ENCODE measurements at places on chromosomes 2 and 18.

GRCh38 chr18:13371689-13372418 is 153.3 kb downstream of the LDLRAD4 start:
- no peak for DNase-seq

- no peak for DNase-seq
Measured at GRCh38 chr2:219291910-219292490, 12.8 kb downstream of the DNAJB2 start.

DNA sequence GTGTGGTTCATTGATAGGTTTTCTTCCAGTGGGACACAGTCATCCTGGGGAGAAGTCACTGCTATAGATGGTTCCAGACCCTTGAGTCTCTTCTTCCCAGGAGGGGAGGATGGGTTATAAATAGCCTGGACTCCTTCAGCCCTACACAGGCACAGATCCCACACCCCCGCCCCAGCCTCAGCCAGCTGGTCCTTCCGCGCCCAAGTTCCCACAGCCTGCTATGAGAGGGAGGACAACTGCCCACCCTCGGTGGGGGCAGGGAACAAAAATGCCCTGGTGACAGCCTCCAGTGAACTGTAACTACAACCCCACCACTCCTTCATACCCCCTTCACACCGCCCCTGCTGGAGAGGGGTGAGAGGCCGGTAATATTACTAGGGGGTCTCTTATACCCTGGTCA is 3.2 kb downstream of the ZBTB7C start:
- DNase-seq = no peak

DNA sequence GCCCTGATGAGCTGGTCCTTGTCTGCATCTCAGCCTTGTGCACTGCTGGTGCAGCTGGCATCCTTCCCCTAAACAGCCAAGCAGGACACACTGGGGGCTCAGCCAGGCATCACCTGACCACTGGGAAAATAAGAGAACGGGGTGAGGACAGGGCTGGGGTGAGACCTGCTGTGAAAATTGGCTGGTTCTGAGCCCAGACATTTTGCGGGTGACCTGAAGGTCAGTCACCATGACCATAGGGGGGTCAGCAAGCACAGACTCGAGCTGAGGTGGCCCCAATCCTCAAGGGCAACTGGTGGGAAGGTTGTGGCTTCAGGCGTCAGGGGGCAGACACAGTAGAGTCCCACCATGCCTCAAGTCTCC is 144.9 kb upstream of the TWIST2 start:
- DNase-seq = no peak

GRCh38 chr2:172299741-172300140 is 127.6 kb upstream of the ITGA6 start:
- no peak for DNase-seq

GRCh38 chr2:174330945-174331594 is 3.7 kb upstream of the SP9 start:
- DNase-seq = no peak

DNA sequence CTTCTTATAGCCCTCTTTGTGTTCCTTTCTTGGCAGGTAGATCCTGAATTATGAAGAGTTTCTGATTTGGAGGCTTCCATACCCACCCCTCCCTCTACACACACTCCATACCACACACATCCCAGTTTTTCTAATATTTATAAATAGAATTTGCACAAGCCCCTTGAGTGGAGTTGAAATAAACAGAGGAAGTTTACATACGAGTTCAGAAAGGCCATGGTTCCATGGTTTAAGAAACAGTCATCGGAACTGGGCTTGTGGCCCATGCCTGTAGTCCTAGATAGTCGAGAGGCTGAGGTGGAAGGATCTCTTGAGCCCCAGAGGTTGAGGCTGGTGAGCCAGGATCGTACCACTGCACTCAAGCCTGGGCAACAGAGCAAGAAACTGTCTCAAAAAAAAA is 62.7 kb upstream of the TANC1 start:
- DNase-seq = no peak

- DNase-seq = no peak
Measured at GRCh38 chr2:178756843-178757242, 50.4 kb downstream of the TTN start.

DNA sequence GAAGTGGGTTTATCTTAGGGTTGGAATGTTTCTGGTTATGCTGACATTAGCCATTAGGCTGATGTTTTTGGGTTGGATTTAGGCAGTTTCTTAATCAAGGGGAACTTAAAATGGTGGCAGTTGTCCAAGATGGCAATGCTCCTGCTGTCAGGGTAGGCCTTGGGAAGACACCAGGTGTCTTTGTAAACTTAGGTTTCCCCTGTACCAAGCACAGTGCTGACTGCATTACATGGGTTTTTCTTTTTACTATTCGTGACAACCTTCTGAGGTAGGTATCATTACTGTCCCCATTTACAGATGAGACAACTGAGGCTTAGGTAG is 528 bp upstream of the ATG16L1 start:
- no peak for DNase-seq

- DNase-seq = no peak
Measured at GRCh38 chr2:26175466-26176278, 2.8 kb downstream of the GAREM2 start.

GRCh38 chr18:62479574-62479973 is 43.3 kb upstream of the ZCCHC2 start:
- no peak for DNase-seq

DNA sequence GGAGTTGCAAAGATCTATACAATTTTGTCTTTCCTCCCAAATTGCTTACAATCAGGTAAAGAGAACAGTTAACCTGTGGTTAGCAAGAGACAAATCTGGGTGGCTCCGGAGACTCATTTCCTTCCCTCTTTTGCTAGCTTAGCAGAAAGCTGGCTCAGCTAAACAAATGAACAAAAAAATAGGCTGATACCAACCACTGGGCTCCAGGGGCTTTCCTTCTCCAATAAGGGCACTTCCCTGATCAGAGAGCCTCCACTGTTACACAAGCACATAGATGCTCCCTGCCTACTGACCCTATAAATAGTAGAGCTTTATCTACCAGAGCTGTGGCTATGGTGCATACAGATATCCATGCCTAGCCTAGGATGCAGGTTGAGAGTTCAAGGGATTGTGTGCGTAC is 90.1 kb upstream of the ARL5A start:
- no peak for DNase-seq

- no peak for DNase-seq
Measured at GRCh38 chr2:191573216-191573615, 104.7 kb upstream of the NABP1 start.

GRCh38 chr2:631741-632140 is 45.5 kb downstream of the TMEM18 start:
- DNase-seq = no peak

DNA sequence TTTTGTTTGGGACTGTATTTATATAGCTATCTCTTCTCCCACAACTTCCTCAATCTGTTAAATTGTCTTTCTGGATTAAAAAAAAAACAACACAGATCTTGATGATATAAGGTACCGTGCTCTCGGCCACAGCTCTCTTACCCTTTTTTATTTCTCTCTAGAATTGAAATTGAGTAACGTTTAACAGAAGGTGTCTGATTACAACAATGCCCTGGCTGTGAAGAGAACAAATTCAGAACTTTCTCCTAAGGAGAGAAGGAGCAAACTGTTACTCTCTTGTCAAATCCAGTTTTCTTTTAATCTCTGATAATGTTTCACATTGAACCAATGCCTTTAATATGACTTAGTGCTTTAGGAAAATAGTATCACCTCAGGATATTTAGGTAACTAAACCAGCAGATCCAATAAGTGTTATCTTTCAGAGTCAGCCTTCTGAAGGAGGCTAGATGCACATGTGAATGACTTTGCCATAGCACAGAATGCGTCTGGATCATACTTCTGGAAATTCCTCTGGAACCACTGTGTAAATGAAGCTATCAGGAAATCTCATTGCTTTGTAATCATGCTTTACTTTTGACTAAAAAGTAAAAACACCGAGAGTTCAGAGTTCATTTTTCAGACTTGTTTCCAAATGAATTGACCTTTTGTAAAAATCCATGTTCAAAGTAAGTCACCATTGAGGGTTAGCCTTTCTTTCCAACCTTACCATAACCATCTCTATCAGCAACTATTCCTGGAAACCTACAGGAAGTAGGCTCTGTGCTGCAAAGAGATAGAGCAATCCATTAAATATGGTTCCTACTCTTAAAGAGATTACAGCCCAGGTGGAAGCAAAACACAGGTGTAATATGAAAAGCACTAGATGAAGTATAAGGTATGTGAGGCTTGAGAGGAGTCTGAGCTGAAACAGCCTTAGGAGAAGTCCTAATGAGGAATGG is 147.0 kb upstream of the OSR1 start:
- DNase-seq = no peak

GRCh38 chr2:239220341-239220740 is 180.5 kb downstream of the HDAC4 start:
- no peak for DNase-seq

DNA sequence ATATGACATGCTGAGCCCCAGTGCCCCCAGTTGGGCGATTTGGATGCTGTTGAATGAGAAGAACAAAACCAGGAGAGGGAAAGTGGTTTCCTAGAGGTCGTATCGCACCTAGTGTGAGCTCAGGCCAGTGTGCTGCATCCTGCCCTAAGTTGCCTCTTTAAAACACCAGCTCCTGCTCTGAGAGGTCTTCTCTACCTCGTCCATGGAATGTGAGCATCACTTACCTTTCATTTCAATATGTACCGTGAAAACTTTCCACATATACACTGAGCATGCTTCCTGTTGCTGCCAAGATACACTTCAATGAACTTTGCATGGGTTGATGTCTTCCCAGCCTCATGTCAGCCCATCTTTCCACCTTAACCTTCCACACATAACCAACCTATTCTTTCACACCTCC is 55.6 kb downstream of the MYT1L start:
- no peak for DNase-seq

DNA sequence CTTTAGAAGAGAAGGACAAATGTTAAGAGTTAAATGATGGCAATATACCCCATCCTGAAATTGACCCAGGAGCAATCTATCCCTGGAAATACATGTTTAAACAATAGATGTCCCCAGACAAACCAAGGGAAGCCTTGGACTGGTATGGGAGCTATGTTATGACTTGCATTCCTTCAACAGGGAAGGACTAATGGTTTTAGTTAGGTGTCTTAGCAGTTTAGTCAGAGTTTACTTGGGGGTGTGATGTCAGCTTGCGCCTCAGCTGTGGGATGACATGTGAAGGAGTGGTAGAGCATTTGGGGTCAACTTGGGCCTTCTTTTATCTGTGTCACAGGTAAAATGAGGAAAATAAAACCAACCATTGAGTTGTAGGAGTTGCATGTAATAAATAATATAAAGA is 36.8 kb downstream of the SPC25 start:
- DNase-seq = no peak

- DNase-seq = no peak
Measured at GRCh38 chr2:175935289-175936181, 66.5 kb downstream of the LNPK start.

GRCh38 chr2:54076586-54076985 is 38.8 kb upstream of the ACYP2 start:
- no peak for DNase-seq

DNA sequence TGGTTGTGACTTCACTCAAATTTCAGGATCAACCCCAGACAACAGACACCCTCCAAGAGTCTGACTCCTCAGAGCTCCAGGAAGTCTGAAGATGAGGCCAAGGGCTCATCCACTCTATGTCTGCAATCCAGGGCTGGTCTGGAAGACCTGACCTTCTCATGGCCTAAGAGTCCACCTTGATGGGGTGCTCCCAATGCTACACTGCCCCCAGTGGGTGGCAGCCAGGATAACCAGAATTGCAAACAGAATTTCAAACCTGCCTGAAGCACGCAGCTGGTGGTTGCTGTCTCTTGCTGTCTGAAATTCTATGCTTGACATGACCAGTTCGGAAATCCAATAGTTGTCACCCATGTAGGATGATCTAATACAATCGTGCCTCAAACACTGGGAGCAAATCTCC is 96.0 kb downstream of the UXS1 start:
- DNase-seq = no peak

- DNase-seq = no peak
Measured at GRCh38 chr2:183292028-183292427, 167.8 kb downstream of the NUP35 start.

DNA sequence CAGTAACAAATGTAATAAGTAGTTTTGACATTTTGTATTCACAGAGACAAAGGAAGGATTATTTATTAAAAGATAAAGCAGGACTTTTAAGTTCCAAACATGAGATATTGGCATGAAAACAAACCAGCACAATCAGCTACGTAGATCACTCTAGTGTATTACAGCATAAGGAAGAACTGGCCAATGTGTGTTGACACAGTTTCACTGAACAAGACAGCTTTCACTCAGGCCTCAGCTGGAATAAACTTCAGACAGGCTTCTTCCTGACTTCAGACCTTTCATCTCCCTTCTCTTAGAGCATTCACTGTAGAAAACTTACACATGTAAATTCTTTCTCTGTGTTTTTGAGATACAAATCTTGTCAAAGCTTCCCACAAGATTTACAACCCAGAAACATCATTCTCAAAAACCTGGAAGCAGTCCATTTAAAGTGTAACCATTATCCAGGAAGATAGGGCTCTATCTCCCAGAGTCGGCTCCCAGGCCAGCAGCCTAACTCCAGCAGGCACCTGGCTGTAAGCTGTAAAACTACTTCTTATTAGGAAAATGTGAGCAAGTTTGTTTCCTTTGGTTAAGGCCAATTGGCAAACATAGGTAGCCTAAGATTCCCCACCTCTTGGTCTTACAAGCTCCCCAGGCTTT is 768.3 kb upstream of the CDH7 start:
- DNase-seq = no peak

DNA sequence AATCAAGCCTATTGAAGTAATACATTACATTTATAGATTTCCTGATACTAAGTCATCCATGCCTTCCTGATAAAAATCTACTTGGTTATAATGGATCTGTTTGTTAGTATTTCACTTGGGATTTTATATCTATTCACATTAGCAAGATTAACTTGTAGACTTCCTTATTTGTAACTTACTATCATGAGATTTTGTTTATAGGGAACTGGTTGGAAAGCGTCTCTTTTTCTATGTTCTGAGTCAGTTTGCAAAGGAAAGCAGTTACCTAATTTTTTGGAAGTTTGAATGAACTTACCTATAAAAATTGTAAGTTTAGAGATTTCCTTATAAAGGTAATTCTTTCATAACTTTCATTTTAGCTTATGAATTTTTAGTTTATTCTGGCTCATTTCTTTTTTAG is 141.4 kb downstream of the SMAD7 start:
- no peak for DNase-seq

- no peak for DNase-seq
Measured at GRCh38 chr2:61733563-61733962, 120.3 kb downstream of the FAM161A start.

- no peak for DNase-seq
Measured at GRCh38 chr2:83579507-83579906, 879.6 kb downstream of the SUCLG1 start.
